ENCODE measurements at places on chromosomes 7 and 10. TPM values are rescaled to one million over a fixed set of nuclear protein-coding genes. Genes with fewer than 3 reads are reported as not detected.

DNA sequence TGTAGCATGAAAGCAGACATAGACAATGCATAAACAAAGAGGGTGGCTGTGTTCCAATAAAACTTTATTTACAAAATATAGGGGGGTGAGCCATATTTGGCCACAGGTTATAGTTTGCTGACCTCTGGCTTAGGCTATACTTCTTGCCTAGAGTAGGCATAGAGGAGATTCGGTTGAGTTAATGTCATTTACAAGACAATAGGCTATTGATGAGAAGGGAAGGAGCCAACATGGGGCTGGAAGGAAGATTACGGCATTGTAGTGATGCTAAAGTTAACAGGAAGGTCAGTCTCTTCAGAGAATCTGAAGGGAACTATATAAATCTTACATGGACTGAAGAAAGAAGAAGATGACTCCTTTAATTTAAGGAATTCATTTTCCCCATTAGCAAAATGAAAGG, 463.5 kb downstream of the HTR7 start:
- no peaks in the 10 kb centered on the region for H3K36me3 ChIP-seq
- H3K27ac ChIP-seq, result no peak overlapping the region
- DNase-seq, result no peak
- H3K4me3 ChIP-seq, result no peak overlapping the region

Gene FGFR2
- not detected for total RNA-seq

Gene TUBB8
- not detected for total RNA-seq

DNA sequence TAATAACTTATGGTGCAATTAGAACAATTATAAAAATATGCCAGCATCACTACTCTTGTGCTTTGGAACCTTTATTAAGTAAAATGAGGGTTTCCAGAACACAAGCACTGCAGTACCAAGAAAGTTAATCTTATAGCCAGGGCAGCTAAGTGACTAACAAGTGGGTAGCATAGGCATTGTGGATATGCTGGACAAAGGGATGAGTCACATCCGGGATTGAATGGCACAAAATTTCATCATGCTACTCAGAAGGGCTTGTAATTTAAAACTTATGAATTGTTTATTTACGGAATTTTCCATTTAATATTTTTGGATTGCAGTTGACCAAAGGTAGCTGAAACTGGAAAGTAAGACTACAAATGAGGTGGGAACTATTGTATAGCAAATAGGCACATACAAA, 250.6 kb downstream of the C7orf25 start:
- H3K4me3 ChIP-seq, result no peak overlapping the region
- H3K27me3 ChIP-seq, result no peaks in the 10 kb centered on the region
- no peaks in the 10 kb centered on the region for H3K4me1 ChIP-seq
- no peak for DNase-seq

DNA sequence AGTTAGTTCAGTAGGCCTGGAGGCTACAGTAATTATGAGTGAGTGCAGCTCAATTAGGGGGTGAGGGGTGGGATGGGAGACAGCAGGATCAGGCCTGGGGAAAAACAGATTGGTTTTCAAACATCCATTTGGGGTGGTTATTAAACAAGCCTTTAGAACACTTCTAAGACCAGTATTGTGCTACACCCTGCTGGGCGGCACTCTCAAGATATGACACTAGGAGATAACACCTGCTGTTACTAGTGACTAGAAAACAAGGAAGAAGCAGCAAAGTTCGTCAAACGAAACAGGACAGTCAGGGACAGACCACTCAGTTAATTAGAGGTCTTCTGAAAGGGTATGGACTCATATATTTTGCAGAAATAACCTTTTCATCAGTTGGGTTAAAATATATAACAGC, 353.6 kb downstream of the PTEN start:
- H3K27me3 ChIP-seq, result no peaks in the 10 kb centered on the region
- H3K4me3 ChIP-seq, result no peak overlapping the region
- H3K4me1 ChIP-seq, result peaks cover 4% of the 10 kb centered on the region

DNA sequence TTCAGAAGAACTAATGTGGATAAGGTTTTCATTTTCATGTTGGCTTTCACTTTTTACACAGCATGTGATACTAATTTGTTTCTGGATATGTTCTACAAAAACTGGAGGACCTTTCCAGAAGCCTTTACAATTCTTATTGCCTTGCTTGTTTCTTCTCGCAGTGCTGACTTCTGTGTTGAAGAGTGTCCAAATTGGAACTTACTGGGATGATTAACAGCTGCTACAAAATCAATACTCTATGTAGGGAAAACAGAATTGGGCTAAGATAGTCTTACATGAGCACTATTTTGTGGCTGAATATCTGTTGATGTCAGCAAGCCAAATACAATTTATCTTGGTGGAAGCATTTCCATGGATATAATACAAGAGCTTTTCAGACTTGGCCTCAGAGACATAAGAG, 351.2 kb downstream of the DGKB start:
- H3K27me3 ChIP-seq, result no peaks in the 10 kb centered on the region
- H3K27ac ChIP-seq, result no peak overlapping the region
- H3K36me3 ChIP-seq, result no peaks in the 10 kb centered on the region
- no peaks in the 10 kb centered on the region for H3K4me1 ChIP-seq
- no peak overlapping the region for H3K4me3 ChIP-seq
- no peak for DNase-seq

DNA sequence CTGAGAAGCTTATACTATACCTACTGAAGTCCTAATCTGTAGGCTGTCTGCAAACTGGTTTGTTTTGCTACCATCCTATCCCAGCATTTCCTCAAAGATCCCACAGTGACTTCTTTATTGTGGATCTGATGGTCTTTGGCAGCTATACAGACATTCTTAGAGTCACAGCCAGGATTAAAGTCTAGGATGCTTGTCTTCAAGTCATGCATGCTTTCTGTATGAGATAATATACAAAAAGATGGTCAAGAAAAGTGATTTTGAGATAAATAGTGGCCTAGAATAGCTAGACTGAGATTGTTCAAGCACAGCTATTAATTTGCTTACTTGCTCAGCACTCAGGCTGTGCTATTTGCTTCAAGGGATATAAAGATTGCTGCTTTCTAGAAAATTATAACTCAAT, 454.4 kb downstream of the AUTS2 start:
- no peak overlapping the region for H3K27ac ChIP-seq
- no peaks in the 10 kb centered on the region for H3K27me3 ChIP-seq
- H3K36me3 ChIP-seq, result no peaks in the 10 kb centered on the region
